ENCODE measurements at places on chromosomes 2 and 18. TPM values are rescaled to one million over a fixed set of nuclear protein-coding genes. Genes with fewer than 3 reads are reported as not detected.

- no peak for DNase-seq
Observed at GRCh38 chr2:11963966-11964365, 217.5 kb downstream of the LPIN1 start.

GRCh38 chr18:63834471-63835113 lies 52.9 kb upstream of the SERPINB2 start:
- DNase-seq = no peak

DNA sequence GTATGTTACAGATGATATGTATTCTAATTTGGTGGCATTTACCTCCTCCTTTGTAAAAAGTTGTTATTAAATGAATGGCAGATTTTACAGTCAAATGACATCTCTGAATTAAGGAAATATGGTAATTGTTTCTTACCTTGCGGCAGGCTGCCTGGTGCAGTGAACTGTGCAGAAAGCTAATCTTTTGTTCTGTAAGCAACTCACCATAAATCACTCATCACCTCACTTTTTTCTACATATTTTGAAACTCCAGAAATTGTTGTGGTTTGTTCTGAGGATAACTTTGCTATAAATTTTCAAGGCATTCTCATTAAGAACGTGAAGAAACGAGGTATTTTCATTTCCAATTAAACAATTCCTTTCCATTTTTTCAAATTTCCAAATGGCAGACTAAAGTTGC lies 52.7 kb downstream of the ST6GAL2 start:
- DNase-seq = no peak

Gene SPTBN1
- 204 TPM for total RNA-seq

DNA sequence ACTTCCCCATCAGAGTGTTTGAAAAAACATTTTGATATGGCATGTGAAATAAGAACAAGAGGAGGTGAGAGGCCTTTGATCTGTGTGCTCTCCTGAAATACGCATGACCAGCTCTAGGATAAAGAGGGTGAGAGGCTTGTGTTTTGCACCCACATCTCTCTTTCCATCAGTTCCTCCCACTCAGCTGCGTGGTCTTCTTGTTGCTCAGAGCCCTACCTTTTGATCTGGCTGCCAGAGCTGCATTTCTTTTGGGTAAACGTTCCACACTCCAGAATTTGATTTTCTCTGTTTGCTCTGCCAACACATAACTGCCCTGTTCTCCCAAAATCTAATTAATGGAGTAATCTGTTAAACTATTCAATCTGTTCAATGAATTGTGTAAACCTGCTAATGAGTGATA lies 72.0 kb upstream of the FN1 start:
- no peak for DNase-seq

Gene OSR1
- total RNA-seq = not detected

Gene TMEM178A
- 0.32 TPM for total RNA-seq

Gene UGT1A10
- not detected for total RNA-seq

Gene CFC1
- not detected for total RNA-seq

GRCh38 chr2:65351948-65352595 lies 80.3 kb downstream of the SPRED2 start:
- DNase-seq = no peak

- DNase-seq = no peak
Observed at GRCh38 chr18:40006634-40007033, 1948.4 kb upstream of the PIK3C3 start.

DNA sequence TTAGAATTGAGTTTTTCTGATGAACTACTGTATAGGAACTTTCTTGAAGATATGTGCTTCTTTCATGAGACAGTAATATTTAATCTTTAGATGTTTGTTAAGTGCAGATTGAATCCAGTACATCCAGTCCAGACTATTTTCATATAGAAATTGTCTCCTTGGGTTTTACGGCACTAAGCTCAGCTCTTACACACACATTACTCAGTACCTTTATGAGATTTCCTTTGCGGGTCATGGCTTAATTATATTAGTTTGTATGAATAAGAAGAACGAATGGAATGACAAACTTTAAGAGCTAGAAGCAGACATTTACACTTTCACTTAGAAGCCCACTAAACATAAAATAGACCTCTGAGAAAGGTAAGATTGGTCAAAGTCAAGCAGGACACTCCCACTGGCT lies 223.3 kb upstream of the THUMPD2 start:
- DNase-seq = no peak

GRCh38 chr2:41994233-41994637 lies 53.6 kb upstream of the PKDCC start:
- DNase-seq = no peak

DNA sequence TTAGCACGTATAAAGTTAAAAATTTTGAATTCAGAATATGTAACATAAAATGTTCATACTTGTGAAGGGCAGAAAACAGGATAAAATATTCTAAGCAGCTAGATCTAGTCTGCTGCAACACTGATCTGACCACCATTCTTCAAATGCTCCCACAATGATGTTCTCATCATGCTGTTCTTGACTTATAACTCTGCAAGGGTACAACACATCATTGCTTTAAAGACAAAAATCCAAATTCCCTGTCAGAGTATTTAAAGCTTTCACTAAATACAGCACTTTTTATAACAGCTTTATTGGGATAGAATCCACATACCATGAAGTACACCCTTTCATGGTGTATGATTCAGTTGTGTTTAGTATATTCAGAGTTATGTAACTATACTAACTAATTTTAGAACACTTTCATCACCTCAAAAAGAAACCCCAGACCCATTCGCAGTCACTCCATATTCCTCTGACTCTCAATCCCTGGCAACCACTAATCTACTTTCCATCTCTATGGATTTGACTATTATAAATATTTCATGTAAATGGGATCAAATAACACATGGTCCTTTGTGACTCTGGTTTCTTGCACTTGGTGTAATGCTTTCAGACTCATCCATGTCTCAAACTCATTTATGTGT lies 56.4 kb downstream of the MAP4K3 start:
- DNase-seq = no peak

Gene RAD51AP2
- not detected for total RNA-seq

Gene SERPINB12
- total RNA-seq = not detected

Gene EML6
- total RNA-seq = 0.32 TPM

DNA sequence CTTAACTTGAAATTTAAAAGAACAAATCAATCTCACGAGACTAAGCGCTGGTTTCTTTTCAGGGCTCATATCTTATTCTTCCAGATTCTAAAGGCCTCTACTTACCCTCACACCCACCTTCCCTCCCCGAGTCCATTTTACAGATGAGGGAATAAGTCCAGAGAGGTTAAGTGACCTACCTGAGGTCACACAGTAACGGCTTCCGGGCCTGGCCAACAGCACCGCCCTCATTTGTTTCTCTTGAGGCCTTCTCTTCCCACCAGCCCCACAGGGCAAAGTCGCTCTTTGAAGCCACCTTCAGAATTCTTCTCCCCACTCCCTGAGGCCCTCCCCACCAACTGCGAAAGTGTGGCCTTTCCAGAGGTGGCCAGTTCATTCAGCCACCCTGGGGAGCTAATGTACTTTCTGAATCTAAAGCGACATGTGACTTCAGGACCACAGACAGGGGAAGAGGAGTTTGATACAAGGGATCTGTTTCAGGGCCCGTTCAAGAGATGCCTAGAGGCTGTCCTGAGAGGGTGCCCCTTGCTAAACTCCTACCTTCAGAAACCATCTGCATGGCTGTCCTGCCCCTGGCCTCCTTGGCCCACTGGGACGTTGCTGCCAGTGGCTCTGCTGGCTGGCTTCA lies 275.3 kb downstream of the HAUS1 start:
- DNase-seq = no peak

GRCh38 chr2:233760043-233760442 lies at the start of gene UGT1A1:
TSS of gene UGT1A1 (plus strand) at chr2:233760270. CDS start at chr2:233760288, 18 bp downstream.
- DNase-seq = no peak

DNA sequence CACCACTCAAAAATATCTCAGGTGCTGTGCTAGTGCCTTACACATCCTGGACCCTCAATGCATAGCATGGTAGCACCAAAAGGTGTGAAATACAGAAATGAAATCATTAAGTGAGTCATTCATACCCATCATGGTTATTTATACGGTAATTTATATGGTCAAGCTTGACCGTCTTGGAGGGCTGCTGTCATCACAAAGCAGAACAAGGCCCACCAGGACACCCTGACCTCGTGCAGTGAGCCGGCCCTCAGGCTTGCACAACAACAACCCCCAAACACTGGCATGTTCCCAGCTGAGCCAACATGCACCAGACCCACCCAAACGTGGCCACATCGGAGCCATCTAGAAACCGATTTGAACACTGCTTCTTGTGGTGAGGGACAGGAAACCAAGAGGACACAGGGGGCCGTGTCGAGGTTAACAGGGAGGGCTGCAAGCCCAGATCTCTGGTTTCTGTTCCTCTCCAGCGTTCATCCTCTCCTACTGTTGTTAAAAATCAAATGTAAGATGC lies 378.5 kb upstream of the ID2 start:
- no peak for DNase-seq

GRCh38 chr2:69975853-69976462 lies 14.5 kb upstream of the ASPRV1 start:
- no peak for DNase-seq

GRCh38 chr2:199378948-199379650 lies 78.6 kb downstream of the SATB2 start:
- no peak for DNase-seq

Gene SMYD1
- total RNA-seq = not detected

DNA sequence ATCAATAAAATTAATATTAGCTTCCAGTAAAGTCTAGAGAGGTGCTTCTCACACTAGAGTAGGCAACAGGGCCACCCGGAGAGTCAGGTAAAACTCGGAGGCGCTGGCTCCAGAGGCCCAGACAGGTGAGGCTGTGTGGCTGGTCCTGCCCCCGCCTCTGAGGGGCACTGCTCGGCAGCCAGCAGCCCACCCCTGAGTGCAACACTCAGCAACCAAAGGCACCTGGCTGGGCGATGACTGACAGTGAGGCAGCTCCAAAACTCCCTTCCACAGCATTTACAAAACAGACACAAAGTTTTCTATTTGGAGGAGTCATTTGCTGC lies 138.8 kb upstream of the ID2 start:
- DNase-seq = no peak

Gene SERPINB7
- total RNA-seq = not detected

DNA sequence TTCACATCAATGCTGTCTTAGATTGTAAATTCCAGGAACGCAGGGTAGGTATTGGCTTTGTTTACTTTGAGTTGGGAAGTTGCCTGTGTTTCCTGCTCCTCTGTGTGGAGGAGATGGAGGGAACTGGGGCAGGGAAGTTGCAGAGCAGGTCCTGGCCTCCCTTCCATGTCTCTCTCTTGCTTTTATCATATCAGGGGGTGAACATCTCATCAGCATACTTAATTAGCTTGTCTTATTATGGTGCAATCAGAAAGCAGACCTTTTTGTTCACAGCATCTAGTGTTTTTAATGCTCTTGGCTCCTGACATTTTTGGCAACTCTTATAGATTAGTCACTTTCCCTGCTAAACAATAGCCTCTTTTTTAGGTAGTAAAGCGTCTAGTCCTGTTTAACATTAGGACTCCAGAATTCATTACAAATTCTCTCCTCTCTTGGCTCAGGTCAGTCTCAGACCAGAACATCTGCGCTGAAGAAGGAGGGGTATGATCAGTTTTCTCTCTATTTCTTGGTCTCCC lies 11.5 kb upstream of the DIPK1C start:
- no peak for DNase-seq

Gene GCKR
- total RNA-seq = not detected

DNA sequence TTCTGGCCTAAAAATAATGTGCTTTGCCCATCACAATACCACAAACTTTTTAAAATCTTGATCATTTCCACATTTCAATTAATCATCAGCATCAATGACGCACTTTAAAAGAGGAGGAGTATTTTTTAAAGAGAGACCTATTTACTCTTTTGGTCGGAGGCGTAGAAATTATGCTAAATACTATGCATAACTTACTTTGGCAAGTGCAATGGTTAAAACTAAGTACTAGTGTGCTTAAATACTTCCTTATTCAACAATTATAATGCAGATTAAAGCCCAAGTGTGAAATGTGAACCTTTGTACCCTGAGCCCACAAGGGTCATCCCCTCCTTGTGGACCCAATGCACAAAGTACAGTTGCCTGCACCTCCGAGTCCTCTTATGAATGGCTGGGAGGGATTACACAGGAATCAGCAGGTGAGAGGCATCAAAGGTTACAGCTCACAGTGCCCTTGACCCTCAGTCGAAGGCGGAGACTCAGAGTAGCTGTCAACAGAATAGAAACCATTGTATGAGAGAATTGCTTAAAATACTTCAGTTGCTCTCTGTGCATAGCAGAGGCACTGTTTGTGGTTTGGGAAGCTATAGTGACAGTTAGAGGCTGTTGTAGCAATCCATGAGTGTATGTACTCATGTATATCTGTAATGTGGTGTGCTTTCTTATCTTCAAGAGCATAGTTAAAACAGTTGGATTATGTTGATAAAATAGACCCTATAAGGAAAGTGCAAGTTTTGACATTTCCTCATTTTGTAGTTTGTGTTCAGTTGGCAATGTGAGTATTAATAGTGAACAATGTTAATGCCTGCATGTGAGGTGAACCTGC lies 151.7 kb upstream of the ITGA4 start:
- DNase-seq = peak; percentile 54

DNA sequence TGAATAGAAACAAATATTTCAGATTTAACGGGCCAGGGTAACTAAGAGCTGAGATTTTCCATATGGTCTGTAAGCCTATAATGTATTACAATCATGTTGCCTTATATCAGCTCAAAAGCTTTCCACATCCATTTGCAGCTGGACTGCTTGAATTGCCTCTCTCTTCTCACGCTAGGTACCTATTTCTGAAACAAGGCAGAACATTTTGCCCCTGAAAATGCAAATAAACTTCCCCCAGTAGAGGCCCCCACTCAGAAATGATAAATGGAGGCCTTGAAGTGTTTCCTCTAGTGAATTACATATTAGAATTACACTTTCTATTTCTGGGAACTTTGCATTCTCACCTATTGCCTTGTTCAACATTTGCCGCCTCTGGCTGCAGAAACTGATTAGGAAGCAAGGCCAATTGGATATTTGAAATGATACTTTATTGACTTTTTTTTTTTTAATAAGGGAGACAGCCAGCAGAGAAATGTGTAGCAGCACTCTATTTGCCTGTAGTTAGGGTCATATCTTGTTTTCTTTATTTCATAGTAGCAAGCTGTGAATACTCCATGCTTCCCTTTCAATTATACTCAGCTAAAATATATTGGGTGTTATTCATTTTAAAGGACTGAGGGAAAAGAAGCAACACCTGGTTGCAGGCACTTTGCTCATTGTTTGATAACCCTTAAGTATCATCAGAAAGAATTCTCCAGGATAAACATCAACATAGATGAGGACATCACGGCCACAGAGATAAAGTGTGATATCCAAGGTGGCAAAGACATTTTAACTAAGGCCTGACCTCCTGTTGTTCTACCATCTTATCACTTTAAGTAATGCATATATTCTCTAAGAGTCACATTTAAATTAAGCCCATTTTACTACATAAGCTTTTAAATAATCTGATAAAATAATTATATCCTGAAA lies 505.5 kb downstream of the LRRTM4 start:
- no peak for DNase-seq

Data from naive thymus-derived CD4-positive, alpha-beta T cell (primary cell).